ENCODE measurements at places on chromosomes 12 and 14.

DNA sequence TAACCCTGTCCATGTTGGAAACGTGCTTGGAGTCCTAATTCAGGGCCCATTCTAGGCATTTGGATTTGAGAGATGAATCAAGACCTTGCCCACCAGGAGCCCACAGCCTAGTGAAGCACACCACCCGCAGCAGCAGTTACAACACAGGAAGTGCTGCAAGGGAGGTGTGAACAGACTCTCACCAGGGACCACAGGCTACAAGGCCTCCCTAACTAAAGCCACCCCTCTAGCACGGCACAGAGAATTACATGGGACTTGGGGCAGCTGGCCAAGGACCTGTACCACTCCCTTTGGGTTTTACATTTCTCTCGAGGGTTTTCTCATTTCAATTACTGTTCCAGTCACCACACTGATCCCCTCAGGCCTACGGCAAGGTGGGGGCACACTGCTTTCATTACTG is 49.5 kb upstream of the FOXN3 start:
- no peak for DNase-seq

DNA sequence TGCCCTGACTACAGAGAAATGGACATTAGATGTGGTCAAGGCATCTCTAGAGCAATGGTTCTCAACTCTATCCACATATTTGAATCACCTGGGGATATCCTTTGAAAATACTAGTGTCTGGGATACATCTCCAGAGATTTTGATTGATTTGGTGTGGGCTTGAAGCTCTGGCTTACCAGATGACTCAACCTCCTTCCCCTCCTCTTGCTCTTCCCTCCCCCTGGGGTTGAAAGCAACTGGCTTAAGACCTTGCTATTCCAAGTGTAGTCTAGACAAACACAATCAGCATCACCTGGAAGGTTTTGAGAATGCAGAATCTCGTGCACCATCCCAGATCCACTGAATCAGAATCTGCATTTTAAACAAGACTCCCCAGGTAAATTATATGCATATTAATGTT is 183.8 kb downstream of the DAD1 start:
- DNase-seq = no peak

- DNase-seq = no peak
Observed at GRCh38 chr12:87365423-87365822, 663.8 kb downstream of the C12orf50 start.

DNA sequence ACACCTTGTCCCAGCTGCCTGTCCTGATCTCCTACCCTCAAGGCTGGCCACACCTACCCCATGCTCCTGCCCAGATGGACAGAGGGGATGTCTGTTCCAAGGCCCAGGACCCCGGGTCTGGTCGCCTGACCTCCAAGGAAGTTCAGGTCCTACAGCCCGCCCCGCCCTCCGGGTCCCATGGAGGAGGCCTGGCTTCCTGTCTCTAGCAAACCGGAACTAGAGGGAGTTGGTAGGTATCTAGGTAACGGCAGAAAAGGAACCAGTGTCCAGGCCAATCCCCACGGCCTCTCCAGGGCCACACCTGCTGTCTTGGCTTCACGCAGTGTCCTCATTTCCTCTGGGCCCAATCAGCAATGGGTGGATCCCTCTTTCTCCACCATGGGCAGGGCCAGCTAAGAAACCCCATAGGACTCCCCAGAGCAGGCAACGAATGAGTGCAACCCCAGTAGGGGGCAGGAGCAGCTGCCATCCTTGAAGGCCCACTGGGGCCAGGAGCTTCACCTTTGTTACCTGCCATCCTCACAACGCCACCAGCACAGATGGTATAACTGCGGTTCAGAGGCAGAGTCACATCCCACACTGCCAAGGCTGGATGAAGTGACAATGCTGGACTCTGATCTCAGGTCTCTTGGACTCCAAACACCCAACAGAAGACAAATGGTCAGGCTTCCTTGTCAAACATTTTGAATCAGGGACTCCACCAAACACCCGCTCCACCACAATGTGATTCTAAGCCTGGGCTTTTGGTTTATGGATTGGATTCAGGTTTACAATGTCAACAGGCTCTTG is 25.1 kb upstream of the RPLP0 start:
- no peak for DNase-seq

GRCh38 chr12:52870361-52871290 is 21.8 kb upstream of the KRT78 start:
- no peak for DNase-seq

DNA sequence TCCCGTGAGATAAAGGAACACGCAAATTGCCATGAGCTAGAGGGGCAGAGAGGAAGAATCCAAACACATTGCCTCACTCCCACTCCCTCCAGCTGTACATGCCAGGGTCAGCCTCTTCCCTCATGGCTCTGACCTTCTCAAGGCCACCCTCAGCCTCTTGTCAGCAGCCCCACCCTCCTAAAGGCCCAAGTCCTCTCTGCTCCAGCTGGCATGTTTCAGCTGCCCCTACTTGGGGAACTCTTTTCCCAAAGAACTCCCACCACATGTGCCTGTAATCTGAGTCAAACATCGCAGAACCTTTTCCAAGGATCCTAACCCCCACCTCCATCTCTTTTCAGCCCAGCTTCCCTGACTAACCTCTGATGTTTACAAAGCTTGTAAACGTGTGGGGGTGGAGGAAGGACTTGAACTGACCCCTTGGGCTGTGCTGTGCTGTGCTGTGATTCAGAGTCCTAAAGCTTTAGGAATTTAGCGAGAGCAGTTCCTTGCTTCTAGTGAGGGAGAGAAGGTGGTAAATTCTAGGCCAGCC is 7.3 kb upstream of the CACNB3 start:
- DNase-seq = no peak
